ENCODE measurements at places on chromosomes 13 and 19.

DNA sequence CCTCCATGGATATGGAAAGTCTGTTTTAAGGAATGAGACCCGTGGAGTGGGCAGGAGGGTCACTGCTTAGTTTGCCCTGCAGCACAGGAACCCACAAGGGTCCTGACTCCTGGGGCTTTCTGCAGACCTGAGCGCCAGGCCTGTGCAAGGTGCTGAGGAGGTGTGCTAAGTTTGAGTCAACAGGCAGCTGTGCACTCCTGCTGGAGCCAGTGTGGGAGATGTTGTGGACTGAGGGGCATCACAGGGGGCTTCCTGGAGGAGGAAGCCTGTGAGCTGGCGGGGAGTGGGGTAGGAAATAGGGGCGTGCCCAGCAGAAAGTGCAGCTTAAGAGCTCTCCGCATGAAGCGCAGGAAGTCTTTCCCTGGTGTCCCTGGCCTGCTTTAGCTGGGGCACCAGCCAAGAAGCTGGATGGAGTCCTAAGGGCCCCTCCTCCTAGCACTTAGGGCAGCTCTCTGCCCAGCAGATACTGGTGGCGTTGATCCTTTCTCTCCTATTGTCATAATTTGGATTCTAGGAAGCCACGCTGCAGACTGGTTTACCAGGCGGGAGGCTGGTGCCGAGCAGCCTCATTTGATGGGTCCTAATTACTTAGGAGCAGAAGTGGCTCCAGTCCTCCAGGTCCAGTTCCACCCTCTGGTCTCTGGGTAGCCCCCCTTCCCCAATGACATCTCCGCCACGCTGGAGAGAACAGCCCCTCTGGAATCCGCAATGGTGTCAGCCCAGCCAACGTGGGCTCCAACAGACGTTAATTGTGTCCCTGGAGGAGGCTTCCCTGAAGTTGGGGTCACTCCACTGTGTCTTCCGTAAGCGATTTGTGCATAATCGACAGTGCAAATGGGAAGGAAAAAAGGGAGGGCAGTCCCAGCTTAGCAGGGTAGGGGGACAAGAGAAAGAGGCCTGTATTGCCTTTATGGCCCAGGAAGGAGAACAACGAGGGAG is 309.2 kb downstream of the ZNF536 start:
- DNase-seq, result no peak

DNA sequence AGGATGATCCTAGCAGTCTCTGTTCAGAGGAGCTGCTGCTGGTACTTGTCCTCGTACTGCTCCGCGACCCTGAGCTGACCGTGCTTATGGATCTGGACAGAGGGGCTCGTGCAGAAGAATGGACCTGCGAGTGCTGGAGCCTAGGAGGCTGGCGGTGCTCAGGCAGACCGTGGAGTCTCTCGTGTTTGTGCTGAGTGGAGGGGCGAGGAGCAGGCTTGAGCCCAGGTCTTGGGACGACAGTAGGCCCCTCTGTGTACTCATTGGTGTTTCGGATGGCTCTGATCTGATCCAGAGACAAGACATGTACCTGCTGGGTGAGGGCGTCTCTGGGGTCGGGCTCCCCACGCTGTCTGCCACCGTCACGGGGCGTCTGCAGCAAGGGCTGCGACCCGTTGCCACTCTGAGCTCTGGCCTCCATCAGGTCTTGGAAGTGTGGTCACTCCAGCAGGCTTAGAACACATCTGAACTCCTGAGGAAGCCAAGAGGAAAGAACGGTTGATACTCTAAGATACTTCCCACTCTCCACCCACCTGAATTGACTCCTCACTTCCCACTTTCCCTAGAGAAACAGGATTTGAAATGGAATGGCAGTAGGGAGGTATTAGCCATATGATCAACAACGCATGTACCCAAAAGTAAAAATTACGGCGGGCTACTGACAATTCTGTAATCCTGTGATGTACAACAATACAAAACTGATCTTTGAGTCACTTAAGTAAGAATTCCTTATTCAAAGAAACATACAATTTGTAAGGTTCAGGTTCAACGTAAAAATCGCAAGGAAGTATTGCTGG is 3.4 kb downstream of the SPRY2 start:
- DNase-seq, result no peak

DNA sequence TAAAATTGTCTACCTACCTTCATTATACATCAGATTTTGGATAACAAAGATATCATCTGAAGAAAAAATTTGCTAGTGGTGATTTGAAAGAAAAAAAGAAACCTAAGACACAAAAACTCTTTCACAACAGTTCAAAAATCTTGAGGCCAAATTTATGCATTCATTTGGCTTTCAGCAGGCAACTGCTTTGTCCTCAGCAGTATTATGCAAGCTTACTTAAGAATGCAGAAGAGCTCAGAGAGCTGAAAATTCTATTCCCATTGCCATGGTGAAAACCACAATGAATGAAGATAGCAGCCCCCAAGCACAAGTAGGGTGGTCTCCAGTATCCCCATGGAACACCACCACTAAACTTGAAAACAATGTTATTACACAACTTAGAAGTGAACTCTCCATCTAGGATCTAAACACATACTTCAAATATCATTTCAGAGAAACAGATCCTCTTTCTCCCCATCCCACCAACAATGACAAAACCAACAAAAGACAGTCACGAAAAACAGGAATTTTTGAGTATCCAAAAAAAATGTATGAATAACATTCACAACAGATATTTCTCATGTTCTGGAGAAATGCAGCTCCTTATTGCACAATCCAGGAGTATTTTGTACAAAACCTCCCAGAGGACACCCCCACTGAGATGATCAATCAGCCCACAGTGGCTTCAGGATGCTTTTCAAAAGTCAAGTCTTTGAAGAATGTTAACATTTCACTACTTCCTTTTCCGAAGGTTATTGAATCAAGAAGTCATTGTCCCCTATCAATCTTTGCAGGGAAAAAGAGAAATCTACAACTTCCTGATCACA is 192.7 kb downstream of the LHFPL6 start:
- no peak for DNase-seq

GRCh38 chr19:16698914-16699313 is 20.7 kb upstream of the NWD1 start:
- DNase-seq, result no peak

- DNase-seq, result no peak
Measured at GRCh38 chr13:20426766-20427448, 98.8 kb downstream of the CRYL1 start.

- no peak for DNase-seq
Measured at GRCh38 chr13:43238341-43239083, 215.1 kb downstream of the DNAJC15 start.

DNA sequence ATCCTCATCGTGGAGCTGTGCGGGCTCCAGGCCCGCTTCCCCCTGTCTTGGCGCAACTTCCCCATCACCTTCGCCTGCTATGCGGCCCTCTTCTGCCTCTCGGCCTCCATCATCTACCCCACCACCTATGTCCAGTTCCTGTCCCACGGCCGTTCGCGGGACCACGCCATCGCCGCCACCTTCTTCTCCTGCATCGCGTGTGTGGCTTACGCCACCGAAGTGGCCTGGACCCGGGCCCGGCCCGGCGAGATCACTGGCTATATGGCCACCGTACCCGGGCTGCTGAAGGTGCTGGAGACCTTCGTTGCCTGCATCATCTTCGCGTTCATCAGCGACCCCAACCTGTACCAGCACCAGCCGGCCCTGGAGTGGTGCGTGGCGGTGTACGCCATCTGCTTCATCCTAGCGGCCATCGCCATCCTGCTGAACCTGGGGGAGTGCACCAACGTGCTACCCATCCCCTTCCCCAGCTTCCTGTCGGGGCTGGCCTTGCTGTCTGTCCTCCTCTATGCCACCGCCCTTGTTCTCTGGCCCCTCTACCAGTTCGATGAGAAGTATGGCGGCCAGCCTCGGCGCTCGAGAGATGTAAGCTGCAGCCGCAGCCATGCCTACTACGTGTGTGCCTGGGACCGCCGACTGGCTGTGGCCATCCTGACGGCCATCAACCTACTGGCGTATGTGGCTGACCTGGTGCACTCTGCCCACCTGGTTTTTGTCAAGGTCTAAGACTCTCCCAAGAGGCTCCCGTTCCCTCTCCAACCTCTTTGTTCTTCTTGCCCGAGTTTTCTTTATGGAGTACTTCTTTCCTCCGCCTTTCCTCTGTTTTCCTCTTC is 6.3 kb downstream of the MYADM start:
- DNase-seq, result no peak

DNA sequence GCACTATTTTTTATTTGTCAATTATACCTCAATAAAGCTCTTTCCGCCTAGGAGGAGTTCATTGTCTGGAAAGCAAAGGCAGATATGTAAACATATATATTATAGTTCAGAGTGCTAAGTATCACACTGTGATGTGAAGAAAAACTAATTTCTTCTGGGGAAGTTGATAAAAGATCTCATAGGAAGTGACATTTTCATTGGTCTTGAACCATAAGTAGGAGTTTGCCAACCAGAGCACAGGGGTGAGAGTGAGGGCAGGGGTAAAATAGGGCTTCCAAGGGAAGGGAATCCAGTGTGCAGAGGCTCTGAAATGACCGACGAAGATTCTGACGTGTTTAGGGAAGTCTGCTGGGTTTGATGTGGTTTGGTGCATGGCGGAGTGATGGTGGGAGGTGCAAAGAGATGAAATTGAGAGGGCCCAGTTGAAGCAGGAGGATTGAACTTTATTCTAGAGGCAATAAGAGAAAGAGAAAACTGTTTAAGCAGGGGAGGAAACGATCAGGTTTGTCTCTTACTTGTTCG is 780 bp upstream of the GTF2F2 start:
- DNase-seq, result peak; percentile 23

- DNase-seq, result no peak
Measured at GRCh38 chr13:73782450-73783449, 351.5 kb downstream of the KLF12 start.

DNA sequence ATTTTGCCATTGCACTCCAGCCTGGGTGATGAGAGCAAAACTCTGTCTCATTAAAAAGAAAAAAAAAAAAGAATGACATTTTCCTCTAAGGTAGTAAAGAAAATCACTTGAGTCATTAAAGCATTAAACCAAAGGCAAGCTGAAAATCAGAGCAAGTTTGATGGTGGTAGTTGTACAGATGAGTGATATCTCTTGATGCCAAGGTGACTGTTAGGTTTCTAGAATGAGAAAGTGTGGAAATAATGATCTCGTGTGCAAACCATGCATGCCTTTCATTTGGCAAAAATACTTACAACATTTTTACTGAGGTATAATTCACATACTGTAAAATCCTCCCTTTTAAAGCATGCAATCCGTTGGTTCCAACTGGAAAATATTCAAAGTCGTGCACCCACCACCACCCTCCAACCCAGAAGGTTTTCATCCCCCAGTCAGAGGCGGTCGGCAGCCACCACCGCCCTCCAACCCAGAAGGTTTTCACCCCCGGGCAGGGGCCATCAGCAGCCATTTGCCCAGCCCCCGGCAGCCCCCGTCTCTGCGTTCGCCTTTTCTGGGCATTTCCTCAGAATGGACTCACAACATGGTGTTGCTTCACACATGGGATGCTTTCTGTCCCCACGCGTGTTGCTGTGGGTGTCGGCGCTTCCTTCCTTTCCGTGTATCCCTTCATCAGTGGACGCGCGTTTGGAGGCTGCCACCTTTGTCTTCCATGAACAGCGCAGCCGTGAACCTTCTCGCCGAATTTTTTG is 90.2 kb downstream of the ATP11A start:
- DNase-seq, result no peak

DNA sequence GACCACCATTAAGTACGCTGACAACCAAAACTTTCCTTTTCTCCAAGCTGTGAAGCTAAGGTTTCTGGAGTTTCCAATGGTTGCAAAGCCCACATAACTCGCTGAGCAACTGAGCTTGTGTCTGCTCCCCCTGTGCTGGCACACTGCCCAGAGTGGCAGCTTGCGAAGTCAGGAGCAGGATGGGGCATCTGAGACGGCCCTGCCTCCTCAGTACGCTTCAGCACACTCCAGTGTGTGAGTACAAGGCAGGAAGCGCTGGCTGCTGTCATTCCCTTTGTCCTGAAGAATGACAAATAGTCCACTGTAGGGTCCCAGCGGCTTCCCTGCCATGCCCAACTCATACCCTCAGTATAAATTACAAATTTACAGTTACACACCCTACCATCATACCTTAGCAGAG is 51.5 kb downstream of the SKA3 start:
- DNase-seq, result no peak

- DNase-seq, result no peak
Measured at GRCh38 chr13:112776971-112777370, 87.1 kb downstream of the ATP11A start.

DNA sequence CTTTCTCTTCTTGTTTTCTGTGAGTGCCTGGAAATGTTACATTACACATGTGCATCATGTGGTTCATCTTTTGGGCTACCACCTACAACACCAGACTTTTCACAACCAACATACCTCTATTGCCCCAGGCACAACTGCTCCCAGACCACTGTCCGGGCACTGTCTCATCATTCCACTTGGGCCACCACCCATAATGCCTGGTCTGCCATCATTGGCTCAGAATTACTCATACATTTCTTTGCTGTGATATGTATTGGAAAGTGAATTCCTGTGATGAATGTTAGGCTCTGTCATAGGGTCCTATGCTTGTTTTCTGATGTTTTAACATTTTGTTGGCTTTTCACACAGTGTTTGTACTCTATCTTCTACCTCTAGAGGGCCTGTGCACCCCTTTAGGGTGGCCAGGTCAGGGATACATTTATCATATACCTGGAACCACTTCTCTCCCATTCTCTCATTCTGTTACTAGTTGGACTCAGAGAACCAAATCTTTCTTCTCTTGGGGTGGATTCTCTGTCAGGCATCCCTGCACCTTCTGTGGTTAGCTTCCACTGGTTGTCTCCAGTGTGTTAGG is 172.8 kb downstream of the NHLRC3 start:
- no peak for DNase-seq

GRCh38 chr19:56105090-56105701 is 15.9 kb downstream of the ZNF787 start:
- DNase-seq, result no peak

GRCh38 chr19:51070334-51071094 is 5.6 kb upstream of the KLK13 start:
- no peak for DNase-seq

- no peak for DNase-seq
Measured at GRCh38 chr13:71611292-71611691, 255.7 kb downstream of the DACH1 start.

- DNase-seq, result peak; percentile 99
Measured at GRCh38 chr19:1269065-1269477, at the start of gene CIRBP. Gene CIRBP (plus strand): TSS chr19:1269332. CDS start chr19:1270934, 1,602 bp downstream.

- DNase-seq, result no peak
Measured at GRCh38 chr13:61029064-61029463, 386.6 kb downstream of the PCDH20 start.

DNA sequence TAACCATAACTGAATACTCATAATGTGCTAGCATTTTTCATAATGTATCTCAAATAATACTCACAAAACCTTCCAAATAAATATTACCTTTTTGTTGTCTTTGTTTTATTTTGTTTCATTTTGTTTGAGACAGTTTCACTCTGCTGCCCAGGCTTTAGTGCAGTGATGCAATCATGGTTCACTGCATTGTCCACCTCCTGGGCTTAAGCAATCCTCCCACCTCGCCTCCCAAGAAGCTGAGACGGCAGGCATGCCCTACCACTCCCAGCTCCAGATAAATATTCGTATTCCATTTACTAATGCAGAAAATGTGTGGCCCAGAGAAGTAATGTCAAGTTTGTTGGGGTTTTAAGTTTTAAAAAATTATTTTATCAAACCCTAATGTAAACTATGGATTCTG is 739.1 kb downstream of the GPC5 start:
- no peak for DNase-seq

GRCh38 chr13:108304170-108305016 is 34.9 kb downstream of the TNFSF13B start:
- DNase-seq, result no peak

All from stimulated activated CD8-positive, alpha-beta memory T cell treated with anti-CD3 and anti-CD28 coated beads, Interleukin-15, amount 100 ng/mL, for 4 hours (primary cell).